ENCODE measurements at places on chromosomes 4 and X. TPM values are rescaled to one million over a fixed set of nuclear protein-coding genes. Genes with fewer than 3 reads are reported as not detected.
A peak's percentile ranks its signal among the peaks of the same experiment; 100 is the strongest.

DNA sequence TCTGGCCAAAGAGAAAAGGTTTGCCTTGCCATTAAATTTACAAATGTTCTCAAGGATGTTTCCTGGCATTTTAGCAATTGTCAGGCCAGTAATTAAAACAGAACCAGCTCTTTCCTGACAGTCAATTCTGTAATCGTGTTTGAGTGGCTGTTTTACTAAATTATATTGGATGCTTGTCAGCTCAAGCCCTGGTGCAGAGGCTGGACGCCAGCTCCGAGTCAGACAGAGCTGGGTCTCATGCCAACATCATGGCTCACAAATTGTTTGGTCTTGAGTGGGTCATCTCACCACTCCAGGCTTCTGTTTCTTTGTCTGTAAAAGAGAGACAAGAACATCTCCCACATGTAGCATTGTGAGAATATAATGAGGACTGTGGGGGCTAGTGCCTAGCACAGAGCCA is 190.3 kb upstream of the PSAPL1 start:
- no peaks in the 10 kb centered on the region for H3K36me3 ChIP-seq
- H3K27ac ChIP-seq, result no peak overlapping the region
- H3K4me1 ChIP-seq, result peaks cover 18% of the 10 kb centered on the region
- DNase-seq, result peak; percentile 88
- 0 out of 2 replicates have a peak, but pooled peaks cover 9% of the 10 kb centered on the region for H3K27me3 ChIP-seq

DNA sequence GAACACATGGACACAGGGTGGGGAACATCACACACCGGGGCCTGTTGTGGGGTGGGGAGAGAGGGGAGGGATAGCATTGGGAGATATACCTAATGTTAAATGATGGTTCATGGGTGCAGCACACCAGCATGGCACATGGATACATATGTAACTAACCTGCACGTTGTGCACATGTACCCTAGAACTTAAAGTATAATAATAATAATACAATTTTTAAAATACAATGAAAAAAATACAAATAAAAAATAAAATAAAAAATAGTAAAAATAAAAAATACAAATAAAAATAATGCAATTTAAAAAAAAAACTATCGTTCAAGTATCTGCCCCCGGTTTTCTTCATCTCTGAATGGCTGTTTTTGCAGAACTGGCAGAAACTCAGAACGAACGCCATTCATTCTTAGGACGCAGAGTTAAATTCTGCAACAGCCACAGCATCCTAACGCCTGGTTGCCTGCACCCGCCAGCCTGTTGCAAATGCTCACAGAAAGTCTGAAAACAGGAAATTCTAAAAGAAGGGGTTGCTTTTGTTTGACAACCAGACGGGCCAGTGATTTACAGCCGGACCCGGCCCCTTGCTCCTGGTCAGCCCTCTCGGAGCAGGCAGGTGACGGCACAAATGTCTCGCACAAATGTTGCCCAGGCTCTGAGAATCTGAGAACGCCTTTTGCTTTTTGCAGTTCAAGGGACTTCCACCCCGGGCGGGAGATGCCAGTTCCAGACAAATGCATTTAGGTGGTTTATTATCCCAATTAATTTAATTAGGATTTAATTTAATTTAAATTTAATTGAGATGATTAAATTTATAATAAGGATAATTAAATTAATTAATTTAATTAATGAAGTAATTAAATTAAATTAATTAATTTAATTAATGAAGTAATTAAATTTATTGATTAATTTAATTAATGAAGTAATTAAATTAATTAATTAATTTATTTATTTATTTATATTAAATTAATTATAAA is 47.8 kb downstream of the CRLF2 start:
- no peaks in the 10 kb centered on the region for H3K27me3 ChIP-seq
- no peaks in the 10 kb centered on the region for H3K36me3 ChIP-seq
- DNase-seq, result peak; percentile 24
- H3K27ac ChIP-seq, result no peak overlapping the region
- H3K4me3 ChIP-seq, result no peak overlapping the region

GRCh38 chrX:37796310-37796709 is 16.5 kb downstream of the CYBB start:
- H3K4me3 ChIP-seq, result no peak overlapping the region
- no peaks in the 10 kb centered on the region for H3K36me3 ChIP-seq
- no peak overlapping the region for H3K27ac ChIP-seq
- H3K4me1 ChIP-seq, result no peaks in the 10 kb centered on the region

DNA sequence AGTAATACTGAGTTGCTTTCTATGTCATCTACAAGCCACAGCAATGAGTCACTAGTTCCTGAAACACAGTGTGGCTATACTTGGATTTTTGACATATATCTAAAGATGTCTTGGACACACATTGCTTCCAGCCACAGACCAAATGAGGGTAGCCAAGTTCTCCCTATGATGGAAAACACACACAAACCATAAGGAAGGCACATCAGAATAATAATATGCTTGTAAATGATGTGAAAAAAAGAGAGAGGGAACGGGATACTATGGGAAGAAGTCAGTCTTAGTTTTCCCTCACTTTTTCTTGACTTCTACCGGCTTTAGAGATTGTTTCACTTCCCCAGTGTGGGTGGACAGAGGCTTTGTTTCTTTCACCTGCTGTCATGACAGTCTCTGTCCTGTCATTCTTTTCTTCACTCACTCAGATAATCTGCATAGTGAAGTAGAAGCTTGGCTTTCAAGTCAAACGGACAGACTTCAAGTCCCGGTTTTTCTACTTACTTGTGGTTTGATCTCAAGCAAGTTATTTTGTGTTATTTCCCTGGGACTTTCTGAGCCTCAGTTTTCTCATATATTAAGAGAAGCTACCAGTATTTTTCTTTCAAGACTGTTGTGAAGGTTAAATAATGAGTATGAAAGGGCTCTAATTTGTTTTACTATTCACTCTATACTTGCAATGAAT is 34.7 kb downstream of the P2RY10 start:
- no peaks in the 10 kb centered on the region for H3K4me1 ChIP-seq
- no peak overlapping the region for H3K4me3 ChIP-seq
- H3K27ac ChIP-seq, result no peak overlapping the region
- H3K27me3 ChIP-seq, result no peaks in the 10 kb centered on the region
- no peaks in the 10 kb centered on the region for H3K36me3 ChIP-seq
- DNase-seq, result peak; percentile 0

DNA sequence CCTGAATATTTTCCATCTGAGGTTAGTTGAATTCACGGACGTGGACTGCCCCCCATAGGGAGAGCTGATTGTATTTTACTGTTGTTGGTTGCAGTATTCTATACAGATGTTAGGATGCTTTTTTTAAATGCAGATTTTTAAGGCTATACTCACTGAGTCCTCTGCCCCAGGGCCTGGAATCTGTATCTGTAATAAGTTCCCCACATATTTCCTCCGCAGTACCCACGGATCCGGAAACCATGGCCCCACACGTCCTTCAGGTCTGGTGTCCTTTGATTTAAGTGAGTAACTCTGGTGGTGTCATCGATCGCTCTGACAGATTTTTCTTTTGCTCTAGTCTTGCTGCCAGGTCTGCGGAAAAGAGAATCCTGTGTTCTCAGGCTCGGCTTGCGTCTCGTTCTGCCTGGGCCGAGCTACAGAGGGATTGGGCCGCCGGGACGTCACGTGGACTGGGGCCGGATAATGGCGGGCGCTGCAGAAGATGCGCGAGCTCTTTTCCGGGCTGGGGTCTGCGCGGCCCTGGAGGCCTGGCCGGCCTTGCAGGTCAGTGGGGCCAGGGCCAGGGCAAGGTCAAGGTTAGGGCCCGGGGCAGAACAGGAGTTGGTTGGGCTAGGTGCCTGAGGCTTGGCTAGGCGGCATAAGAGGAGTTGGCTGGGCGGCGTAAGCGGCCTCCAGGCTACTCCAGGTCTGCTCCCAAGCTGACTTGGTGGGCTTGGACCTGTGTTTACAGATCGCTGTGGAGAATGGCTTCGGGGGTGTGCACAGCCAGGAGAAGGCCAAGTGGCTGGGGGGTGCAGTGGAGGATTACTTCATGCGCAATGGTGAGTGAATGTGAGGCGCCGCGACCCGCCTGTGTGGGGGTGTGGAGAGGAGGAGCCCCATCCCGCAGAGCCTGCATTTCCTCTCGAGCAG is at the start of gene TSR2:
Gene TSR2, plus strand, starts transcription at position 445 of the 912 bp plus-strand sequence. Its CDS starts 18 bp downstream, at position 463.
- H3K27me3 ChIP-seq, result no peaks in the 10 kb centered on the region
- DNase-seq, result peak; percentile 93
- peak within 1 kb of the TSS; percentile 66 for H3K27ac ChIP-seq
- no peaks in the 10 kb centered on the region for H3K36me3 ChIP-seq
- peak within 1 kb of the TSS; percentile 90 for H3K4me3 ChIP-seq

The CABS1 gene
- not detected for total RNA-seq

The MAGED4B gene
- total RNA-seq, result 32.9 TPM

Data from GM23248 (cell line).